ENCODE measurements at places on chromosomes 5 and 9.

- DNase-seq = no peak
Observed at GRCh38 chr9:83234541-83234940, 171.6 kb upstream of the RASEF start.

DNA sequence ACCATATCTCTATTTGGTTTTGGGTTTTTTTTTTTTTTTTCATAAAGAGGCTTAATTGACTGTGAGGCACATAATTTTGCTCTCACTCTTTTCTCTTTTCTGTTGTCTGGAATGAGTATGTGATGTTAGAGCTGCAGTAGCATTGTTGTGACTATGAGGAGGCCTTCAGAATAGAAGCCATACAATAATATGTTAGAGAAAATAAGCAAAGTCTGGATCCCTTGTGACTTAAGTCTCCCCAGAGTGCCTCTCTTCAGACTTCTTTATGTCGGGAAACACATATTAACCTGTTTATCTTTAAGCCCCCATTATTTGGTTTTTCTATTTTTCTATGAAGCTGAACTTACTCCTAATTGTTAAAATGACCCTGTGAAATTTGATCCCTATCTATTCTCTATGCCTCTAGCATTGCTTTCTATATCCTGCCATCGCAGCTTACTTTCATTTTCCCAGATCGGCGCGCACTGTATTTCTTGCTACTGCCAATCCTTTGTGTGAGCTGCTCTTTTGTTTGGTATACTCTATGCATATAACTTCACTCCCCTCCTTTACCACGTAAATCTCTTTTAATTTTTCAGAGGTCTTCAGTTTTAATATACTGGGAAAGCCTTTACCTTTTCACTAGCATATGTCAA lies 372.5 kb upstream of the KCNN2 start:
- DNase-seq = no peak

DNA sequence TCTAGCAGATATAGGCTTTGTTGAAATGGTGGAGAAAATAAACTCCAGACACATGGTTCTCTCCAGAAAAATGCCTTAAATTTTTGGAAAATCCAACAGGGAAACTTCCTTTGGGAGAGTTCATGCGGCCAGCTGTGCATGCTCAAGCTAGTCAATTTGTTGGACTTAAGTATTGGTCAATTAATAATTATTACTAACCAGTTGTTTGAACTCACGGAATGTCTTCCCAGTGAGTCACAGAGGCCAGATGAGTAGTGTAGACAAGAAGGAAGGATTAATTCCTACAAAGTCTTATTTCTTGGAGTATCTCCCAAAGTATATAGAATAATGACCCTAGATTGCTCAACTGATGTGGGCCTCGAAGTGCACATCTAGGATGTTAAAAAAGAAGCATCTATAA lies 103.6 kb downstream of the MACIR start:
- no peak for DNase-seq

DNA sequence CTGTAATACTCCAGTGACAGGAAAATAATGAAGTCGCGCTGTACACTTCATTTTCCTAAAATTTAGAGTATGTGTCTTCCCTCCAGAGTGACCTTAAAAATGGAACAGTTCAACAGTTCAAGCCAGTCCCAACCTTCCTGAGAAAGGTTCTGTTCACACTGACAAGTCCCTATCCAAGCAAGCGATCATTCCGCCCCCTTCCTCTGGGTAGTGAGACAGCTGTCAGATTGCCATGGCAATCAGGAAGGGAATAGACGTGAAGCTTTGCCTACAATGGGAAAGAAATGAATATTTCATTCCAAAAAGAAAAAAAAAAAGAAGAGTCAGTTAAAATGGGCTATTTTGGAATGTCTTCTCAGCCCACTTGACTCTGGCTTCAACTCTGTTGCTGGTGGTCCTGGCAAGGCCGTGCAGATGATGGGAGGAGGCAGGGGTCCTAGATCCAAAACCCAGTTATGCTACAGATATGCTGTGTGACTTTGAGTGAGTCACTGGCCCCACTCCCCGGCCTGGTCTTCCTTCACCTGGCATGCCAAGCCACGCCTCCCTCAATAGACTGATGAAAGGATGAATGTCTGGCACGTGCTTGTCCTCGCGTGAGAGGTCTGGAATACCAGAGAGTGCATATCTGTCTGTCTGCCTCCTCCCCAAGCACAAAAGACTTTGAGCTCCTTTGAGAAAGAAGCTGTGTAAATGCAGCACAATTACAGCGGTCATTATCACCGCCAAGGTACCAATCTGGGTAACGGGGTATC lies 165.8 kb upstream of the WWC1 start:
- DNase-seq = no peak

DNA sequence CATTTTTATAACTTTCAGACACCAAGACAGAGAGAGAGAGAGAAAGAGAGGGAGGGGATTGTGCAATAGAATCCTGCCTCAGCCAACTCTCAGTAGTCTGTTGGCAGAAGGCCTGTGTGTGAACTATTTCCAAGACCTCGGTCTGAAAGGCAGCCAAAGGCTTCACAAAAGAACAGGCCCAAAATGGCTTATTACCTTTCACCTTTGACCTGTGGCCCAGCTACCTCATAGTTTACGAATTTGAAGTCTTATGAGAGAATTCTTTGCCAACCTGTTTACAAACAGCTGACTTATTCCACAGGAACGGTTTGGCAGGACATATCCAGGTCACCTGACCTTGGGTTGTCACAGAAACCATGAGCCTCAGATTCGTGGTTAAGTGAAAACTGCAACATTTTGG lies 48.6 kb downstream of the NR2F1-AS1 start:
- no peak for DNase-seq

GRCh38 chr5:132060501-132061161 lies at the start of gene IL3:
IL3 (plus strand) TSS chr5:132060655; CDS start chr5:132060707, 52 bp downstream.
- peak; percentile 1 for DNase-seq

- DNase-seq = no peak
Observed at GRCh38 chr5:432928-433791, 9.8 kb upstream of the EXOC3 start.

- DNase-seq = no peak
Observed at GRCh38 chr9:105243015-105243686, 1.3 kb upstream of the SLC44A1 start.

- no peak for DNase-seq
Observed at GRCh38 chr9:92774274-92774673, 9.6 kb upstream of the BICD2 start.
